ENCODE measurements at places on chromosomes 7 and 10.

DNA sequence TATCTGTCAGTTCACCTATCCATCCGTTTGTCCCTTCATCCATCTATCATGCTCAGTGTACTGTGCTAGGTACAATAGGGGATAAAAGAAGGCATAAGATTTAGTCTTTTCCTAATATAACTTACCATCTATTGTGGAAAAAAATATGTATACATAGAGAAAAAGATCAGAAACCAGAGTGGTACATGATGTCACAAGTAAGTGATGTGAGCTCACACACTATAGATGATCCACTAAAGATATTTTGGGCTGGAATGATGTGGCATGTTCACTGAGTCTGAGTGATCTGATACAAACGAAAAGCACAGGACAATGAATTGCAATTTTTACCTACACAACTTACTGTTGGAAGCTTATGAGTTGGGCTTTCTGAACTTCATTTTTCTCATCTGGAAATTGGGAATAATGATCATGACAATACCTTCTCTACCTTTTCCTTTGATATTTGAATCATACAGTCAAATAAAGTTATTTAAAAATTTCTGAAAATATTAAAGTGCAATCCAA, 2.7 kb upstream of the TFAM start:
- DNase-seq: no peak

GRCh38 chr10:108787932-108788331, 1135.4 kb downstream of the XPNPEP1 start:
- DNase-seq: no peak

DNA sequence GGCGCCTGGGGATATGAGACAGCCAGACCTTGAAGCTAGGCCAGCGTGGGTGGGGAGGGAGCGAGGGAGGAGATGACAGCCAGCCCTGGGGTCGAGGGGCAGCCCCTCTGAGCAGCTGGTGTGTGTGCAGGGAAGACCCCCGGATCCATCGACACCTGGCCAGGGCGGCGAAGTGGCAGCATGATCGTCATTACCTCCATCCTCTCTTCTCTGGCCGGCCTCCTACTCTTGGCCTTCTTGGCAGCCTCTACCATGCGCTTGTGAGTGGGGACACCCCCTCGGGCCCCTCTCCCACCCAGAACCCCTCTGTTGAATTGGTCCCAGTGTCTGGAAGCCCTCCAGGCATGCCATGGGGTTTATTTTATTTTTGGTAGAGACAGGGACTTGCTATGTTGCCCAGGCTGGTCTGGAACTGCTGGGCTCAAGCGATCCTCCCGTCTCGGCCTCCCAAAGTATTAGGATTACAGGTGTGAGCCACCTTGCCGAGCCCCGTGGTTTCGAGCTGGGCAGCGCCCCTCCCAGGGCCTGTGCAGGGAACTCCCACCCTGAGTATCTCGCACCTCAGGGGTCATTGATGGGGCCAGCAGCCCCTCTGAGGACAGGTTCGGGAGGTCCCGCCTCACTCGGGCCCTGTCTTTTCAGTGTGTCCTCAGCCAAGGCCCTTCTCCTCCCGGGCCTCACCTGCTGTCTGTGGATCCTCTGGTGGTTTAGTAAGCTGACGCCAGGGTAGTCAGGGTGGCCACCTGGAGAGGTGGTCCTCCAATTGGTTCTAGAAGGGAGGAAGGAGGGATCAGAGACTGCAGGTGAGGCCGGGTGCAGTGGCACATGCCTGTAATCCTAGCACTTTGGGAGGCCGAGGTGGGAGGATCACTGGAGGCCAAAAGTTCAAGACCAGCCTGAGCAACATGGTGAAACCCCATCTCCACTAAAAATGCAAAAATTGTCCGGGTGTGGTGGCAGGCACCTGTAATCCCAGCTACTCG, 3.8 kb downstream of the UPK3B start:
- DNase-seq: no peak

DNA sequence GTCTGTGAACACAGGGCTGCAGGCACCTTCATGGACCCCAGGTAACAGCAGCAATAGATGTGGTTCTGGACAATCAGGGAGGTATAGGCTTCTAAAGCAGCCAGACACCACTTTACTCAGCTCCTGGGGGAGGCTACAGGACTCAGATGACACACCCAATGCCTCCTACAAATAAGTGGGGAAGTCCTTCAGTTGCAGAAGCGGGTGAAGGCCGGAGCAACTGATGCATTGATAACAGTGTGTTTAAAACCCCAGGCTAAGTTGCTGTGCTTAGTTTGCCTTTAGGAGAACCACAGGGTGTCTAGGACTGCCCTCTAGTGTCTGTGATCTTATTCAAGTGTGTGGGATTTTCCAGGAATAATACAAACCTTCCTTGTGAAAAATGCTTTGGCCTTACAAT, 5.9 kb upstream of the ITGA8 start:
- no peak for DNase-seq

DNA sequence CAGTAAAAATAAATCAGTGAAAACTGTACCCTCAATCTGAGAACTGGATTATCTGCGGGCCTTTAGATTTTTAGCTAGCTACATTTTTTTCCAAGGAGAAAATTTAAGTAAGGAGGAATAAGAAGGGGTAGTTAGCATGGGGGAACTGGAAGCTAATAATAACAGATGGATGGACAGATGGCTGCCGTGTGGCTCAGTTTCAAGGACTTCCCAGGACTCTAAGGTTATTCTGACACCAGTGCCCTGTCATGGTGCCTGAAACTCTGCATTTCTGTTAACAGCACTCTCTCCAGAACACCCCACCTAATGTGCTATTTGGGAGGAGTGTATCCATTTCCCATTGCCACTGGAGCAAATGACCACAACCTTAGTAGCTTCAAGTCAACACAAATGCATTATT, 75.7 kb upstream of the PDE1C start:
- no peak for DNase-seq

- no peak for DNase-seq
Measured at GRCh38 chr10:127875916-127876315, 16.8 kb downstream of the CLRN3 start.

DNA sequence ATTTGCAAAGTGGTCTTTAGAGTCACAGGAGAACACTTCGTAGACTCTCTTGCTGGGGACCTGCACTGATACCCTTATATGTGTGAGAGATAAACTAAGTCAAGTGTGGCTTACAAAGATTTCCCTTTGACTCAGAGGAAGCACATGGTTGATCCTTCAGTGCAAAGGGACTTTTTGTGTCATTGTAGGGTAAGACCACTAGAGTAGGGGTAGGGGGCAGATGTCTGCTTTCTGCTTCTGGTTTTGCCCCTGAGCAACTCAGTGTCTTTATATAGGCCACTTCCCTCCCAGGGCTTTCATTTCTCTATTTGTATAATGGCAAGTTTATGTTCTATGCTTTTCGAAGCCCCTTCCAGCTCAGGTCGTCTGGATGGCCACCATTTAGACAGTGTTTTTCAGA, 281.7 kb downstream of the SORCS3 start:
- DNase-seq: no peak

- no peak for DNase-seq
Measured at GRCh38 chr10:58838561-58839208, 326.0 kb downstream of the BICC1 start.

DNA sequence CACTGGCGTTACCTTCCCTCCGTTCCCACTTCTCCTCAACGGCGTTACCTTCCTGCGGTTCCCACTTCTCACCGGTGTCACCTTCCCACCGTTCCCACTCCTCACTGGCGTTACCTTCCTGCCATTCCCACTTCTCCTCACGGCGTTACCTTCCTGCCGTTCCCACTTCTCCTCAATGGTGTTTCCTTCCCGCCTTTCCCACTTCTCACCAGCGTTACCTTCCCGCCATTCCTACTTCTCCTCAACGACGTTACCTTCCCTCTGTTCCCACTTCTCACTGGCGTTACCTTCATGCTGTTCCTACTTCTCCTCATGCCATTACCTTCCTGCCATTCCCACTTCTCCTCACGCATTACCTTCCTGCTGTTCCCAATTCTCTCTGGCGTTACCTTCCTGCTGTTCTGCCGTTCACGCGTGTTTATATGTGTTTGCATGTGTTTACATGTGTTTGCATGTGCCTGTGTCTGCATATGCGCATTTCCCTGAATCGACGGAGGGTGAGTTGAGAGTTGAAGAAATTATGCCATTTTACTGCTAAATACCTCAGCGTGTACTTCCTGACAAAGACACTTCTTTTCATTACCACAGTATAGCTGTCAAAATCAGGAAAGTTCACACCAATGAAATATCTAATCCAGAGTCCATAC, 23.2 kb upstream of the CFAP46 start:
- no peak for DNase-seq

- no peak for DNase-seq
Measured at GRCh38 chr10:117685431-117685830, 142.9 kb downstream of the EMX2 start.

- DNase-seq: peak; percentile 20
Measured at GRCh38 chr10:75018251-75018650, 93.2 kb upstream of the SAMD8 start.

- no peak for DNase-seq
Measured at GRCh38 chr7:134890246-134891240, 95.8 kb upstream of the AGBL3 start.

DNA sequence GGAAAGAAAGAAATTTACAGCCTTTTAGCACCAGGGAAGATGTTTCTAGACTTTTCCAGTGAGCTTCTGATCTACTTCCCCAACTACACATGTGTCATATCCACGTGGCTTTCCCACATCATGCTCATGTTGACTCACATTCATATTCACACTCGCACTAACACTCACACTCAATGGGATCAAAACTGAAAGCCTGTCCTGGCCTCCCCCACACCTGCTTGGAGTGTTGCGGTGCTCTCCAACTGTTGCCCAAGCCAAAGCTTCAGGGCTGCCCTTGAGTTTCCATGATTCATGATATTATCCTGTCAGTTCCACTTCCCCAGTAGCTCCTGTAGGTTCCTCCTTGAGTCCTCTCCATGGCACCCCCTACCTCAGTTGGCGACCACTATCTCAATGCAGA, 444.4 kb downstream of the GATA3 start:
- no peak for DNase-seq

DNA sequence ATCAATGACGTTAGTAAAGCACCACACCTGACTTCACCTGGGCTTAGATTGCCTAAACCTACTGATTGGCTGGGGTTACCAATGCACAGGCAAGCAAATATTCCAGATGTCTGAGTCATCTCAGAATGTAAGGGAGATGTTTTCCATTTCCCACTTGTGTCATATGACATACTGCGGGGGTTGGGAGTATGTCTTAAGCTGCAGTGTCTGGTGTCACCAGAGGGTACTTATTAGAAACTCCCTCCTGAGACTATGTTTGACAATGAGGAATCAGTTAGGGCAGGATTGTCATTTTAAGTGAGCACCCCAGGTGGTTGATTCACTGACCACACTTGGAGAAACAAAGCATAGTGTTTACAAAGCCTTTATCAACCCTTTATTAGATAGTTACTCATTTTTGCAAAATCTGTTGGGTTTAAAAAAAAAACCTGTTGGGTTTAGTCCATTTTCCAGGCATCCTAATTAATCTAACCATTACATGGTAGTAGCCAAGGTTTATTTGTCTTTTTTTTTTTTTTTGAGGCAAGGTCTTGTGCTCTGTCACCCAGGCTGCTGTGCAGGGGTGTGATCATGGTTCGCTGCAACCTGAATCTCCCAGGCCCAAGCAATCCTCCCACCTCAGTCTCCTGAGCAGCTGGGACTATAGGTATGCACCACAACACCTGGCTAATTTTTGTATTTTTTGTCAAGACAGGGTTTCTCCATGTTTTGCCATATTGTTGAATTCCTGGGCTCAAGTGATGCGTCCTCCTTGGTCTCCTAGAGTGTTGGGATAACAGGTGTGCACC, 72.5 kb downstream of the CDK6 start:
- no peak for DNase-seq

GRCh38 chr7:1624999-1625927, 44.8 kb upstream of the ELFN1 start:
- DNase-seq: no peak

DNA sequence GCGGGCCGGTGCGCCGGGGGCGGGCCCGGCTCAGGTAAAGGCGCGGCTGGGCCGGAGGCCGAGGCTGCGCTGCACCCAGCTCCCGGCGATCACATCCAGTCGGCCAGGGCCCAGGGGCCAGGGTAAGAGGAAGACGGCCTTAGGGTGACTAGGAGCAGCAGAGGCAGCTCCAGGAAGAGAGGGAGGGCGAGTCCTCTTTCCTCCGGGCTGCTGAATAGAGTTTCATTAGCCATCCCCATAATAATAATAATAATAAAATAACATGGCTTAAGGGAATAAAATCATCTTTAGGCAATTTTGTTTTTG, 44.8 kb upstream of the CDK1 start:
- DNase-seq: no peak

DNA sequence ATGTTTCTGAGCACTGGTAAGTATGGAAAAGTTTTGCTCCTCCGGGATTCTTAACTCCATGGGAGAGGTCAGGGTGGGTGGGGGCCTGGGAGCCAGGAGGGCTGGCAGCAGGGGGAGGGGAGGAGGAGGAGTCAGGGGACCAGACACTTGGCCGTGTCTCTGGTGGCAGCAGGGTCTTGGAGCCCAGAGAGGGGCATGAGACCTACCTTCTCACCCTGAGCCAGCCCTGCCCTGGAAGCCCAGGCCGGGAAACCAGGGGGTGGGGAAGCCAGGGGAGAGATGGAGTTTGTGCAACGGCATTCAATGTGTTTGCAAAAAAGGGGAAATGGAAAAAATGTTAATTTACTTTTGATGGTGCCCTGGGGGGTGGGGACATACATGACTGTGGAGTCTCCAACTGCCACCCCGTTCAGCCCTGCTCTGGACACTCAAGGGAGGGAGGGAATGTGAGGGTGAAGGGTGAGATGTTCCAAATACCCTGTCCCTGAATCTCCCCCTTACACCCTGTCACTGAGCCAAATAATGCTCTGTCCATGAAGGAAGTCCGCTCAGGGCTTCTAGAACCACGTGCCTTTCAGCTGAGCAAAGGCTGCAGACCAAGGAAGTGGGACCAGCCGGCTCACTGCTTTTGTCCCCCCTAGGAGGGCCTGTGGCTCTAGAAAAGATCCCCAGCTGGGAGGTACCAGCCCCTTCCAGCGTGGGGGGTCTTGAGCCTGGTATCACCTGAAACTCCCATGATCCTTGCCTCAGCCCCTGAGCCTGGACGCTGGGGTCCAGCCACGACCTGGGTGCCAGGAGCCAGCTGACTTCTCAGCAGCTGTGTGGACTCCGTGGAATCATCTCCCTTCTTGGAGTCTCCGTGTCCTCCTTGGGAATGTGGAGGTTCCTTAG, 48.3 kb downstream of the TMEM270 start:
- DNase-seq: no peak

DNA sequence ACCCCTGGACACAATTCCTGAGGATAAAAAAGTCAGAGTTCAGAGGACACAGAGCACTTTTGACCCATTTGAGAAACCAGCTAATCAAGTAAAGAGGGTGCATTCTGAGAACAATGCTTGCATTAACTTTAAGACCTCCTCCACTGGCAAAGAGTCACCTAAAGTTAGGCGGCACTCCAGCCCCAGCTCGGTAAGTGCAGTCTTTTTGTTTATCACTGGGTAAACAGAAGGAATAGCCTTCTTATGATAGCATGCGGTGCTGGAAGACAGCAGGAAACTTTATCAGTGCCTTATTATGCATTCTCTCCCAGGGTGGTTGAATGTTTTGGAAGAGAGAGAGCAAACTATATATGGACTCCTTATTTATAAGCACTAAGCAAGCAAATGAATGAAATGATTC, 130.5 kb downstream of the CDK14 start:
- no peak for DNase-seq

Measured in activated CD4-positive, alpha-beta T cell treated with anti-CD3 and anti-CD28 coated beads for 4 hours (primary cell).